ENCODE measurements at places on chromosomes 5 and 9. TPM values are rescaled to one million over a fixed set of nuclear protein-coding genes. Genes with fewer than 3 reads are reported as not detected.
A peak's percentile ranks its signal among the peaks of the same experiment; 100 is the strongest.

DNA sequence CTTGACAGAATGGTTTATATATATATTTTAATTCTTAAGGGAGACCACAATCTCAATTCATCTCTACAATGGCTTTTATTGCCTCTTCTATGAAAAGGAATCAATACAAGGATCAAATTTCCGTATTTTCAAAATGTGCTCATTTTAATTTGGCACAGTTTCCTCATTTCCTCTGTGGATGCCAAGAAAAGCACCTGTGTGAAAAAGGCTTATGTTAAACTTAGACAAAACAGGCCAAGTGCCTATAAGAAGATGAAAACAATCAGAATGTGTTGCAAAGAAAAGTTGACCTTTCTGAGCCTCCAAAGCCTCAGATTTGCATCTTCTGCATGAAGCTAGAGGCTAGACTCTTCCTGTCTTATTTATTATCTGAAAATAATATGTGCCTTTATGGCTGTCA lies 173.7 kb upstream of the SLC12A2 start:
- DNase-seq = no peak

DNA sequence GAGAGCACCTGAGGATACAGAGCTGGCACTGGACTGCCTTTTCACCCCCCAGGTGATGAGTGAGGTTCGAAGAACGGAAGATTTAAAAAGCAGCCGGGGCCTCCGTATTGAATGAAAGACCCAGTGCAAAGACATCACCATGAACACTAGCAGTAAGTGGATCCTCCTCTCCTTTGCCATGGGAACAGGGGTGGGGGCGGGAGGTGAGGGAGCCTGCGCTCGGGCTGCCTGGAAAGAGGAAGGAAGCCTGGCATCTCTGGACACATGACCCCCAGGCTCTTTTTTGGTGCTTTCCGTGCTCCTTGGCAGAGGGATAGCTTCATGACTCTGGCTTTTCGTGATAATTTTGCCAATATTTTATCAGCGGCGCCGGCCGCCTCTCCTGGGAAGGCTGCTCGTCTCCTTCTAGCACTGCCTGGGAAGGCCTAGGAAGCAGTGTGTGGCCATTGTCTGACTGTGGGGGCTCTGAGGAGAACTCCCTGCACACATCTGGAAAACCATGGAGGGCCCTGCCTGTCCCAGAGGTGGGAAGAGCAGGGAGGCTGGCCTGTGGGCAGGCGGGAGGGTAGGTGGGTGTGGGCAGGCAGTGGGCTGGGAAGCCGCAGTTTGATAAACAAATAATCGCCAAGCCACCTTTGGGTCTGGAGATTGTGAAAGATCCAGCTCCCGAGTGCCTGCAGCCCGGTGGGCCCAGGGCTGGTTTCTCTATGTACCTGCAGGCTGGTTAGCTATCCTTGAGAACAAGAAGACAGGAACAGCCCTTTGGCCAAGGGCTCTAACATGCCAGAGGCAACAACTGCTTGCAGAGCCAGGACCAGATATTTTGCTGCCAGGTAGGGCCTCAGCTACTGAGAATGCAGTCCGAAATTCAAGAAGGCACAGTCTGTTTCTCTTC lies 911 bp downstream of the ABLIM3 start:
- DNase-seq = peak; percentile 88

DNA sequence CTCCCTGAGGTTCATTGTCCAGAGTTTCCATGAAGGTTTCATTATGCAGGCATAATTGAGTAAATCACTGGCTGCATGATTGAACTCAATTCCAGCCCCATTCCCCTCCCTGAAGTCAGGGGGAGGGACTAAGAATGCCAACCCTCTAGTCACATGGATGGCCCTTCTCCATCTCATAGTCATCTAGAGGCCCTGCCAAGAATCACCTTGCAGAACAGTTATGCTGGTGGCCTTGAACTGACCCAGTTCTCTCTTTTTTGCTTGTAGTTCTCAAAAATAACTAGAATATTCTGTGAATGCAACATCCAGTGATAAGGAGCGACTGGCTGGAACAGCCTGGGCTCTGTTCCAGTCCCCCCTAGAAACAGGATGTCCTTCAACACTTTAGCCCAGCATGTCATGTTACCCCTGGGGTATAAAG lies 31.7 kb downstream of the SLC35A4 start:
- peak; percentile 29 for DNase-seq

GRCh38 chr5:58793888-58794657 lies 211.2 kb downstream of the RAB3C start:
- DNase-seq = no peak

DNA sequence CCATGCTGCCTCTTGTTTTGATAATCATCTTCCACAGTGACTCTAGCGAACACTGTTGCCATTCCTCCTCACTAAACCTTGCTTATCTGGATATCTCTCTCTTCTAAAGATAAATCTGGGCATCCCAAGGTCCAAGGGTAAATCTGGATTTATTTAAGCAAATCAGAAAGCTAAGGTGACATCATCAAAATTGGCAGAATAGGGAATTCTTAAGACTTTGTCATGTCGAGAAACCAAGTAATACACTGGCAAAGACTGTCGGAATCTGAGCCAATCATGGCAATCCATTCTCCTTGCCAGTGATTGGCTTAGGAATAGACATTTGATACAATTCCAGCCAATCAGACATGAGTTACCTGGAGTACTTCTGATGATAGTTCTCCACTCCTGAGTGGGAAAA lies 362.7 kb upstream of the PTGER4 start:
- DNase-seq = no peak

DNA sequence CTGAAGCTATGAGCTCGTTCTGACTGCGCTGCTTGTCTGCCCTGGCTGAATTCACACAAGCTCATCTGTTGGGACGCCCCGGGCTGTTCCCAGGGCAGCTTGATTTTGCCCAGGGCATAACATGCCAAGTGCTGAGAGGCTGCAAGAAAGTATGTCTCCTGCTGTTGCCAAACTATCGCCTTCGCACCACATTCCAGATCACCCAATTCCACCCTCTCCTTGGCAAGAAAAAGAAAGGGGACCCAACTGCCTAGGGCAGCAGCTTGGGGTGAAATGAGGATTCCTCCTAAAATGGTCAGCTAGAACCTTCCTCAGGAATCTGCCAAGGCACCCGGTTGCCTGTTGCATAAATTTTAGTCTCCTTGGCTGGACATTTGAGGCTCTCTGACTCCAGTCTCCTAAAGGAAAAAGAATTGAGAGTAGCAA lies 21.2 kb downstream of the COL15A1 start:
- DNase-seq = no peak

GRCh38 chr5:119220576-119221197 lies 135.1 kb upstream of the TNFAIP8 start:
- no peak for DNase-seq

GRCh38 chr5:400282-401145 lies 42.5 kb upstream of the EXOC3 start:
- no peak for DNase-seq

GRCh38 chr9:114372921-114373448 lies 14.8 kb downstream of the AKNA start:
- no peak for DNase-seq

DNA sequence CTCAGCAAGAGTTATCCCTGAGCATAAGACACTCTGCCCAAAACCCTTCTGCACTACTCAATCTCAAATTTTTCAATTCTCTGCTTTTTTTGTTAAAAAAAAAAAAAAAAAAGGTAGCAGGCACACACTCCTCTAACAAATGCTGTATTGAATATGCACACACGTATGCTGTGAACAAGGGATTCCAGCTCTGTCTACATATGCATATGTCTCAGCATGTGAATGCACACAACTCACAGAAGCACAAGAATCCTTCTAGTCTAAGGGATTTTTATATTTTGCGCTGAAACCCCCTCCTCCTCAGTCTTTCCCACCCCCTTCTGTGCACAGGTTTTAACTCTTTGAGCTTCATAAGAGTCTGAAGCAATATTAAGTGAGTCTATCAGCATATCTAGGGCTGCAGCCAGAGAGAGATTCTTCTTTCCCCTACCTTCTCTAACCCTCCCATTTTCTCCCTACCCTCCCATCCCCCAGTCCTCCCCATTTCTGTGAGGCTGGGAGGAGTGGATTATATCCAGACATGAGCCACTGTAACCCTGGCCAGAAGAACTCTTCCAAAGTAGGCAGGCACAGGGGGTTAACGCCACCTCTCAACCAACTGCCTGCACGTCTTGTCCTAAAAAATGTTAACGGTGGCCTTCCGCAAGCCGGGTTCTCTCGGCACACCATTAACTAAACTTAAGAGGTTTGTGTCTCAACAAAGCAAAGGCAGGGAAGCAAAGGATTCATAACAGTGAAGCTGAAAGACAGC lies 1.0 kb downstream of the GABRB2 start:
- DNase-seq = peak; percentile 64

GRCh38 chr5:141084487-141084989 lies 9.9 kb upstream of the PCDHB2 start:
- DNase-seq = peak; percentile 45

DNA sequence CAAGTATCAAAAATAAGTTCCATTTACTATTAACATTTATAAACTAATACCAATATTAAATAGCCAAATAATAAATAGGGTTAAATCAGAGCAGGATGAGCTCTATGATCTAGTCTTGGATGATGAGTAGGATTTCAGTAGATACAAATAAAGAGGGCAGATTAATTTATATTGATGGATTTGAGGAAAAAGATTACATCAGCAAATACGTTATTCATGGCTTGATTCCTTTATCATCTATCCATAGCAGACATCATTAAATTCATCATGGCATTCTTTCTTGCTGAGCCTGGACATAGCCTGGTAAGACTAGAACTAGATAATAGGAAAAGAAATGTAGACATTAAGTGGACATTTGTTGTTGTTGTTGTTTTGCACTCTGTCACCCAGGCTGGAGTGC lies 13.4 kb upstream of the MSMP start:
- no peak for DNase-seq

- DNase-seq = no peak
These were observed 120.9 kb downstream of the CDC42SE2 start for GRCh38 chr5:131384616-131385214.

- DNase-seq = peak; percentile 29
These were observed 59.4 kb downstream of the DAP start for GRCh38 chr5:10701567-10702039.

GRCh38 chr5:78126536-78126935 lies 168.0 kb downstream of the AP3B1 start:
- no peak for DNase-seq

DNA sequence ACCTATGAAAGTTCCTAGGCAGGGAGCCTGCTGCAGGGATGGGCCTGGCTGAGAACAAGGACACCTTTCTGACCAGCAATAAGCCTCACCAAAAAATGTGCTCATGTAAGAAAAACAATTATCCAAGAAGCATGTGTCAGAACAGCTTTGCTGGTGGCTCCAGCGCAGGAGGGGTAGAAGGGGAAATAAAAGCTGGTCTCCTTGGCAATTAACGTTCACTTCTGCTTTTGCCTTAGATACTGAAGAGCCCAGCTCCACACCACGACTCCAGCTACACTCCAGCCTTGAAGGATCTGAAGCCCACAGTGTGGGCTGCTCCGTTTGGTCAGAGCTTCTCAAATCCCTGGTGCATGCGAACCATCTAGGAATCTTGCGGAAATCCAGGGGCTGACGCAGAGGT lies 107.6 kb upstream of the PHYKPL start:
- no peak for DNase-seq

Gene NPDC1
- total RNA-seq = 38.4 TPM

Gene ADAMTS16
- total RNA-seq = not detected

Gene SLC31A2
- 4.4 TPM for total RNA-seq

Gene BAAT
- total RNA-seq = not detected

Gene OBP2A
- not detected for total RNA-seq

Gene RAI14
- total RNA-seq = 25.5 TPM

Gene PCDHAC2
- 7.8 TPM for total RNA-seq

Gene PCDHGC4
- not detected for total RNA-seq

Gene SLC6A7
- total RNA-seq = not detected

Gene CEL
- 0.31 TPM for total RNA-seq

Gene PDCD1LG2
- total RNA-seq = not detected

Measured in G401 (cell line).